ENCODE measurements at places on chromosomes 16 and 17.

DNA sequence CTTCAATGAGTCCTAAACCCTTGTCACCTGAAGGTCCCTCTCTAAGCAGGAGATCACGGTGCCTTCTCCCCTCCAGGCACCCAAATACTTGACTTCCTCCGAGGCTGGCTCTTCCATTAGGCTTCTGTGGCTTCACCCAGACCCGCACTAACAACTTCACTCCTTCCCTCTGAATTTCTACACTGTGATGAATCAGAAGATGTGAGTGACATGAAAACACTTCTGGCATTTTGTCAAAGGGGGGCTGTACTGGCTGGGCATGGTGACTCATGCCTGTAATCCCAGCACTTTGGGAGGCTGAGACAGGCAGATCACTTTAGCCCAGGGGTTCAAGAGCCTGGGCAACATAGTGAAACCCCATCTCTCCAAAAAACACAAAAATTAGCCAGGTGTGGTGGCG lies 72.6 kb upstream of the CNEP1R1 start:
- no peak for DNase-seq

- no peak for DNase-seq
These were observed 222.9 kb upstream of the IRX3 start for GRCh38 chr16:54509456-54509855.

DNA sequence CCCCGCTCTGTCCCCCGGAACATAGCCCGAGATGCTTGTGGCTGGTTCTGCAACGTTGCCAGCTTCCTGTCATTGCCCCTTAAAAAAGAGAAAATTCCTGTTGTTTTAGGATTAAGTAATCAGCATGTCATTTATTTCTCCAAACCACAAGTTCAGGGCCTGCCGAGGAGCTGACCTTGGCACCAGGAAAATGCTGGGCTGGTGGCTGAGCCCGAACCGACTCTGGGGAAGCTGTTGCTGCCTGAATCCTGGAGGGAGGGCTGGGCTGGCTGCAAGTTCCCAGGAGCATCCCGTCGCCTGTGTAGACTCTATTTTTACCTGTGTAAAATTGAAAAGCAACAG lies 130.9 kb upstream of the FOXF1 start:
- DNase-seq: no peak

- no peak for DNase-seq
These were observed 992 bp upstream of the CACNG4 start for GRCh38 chr17:66963521-66963908.

GRCh38 chr16:69712277-69712676 lies 14.1 kb downstream of the NQO1 start:
- no peak for DNase-seq

- DNase-seq: no peak
These were observed 141.8 kb downstream of the KATNIP start for GRCh38 chr16:27691721-27692120.

DNA sequence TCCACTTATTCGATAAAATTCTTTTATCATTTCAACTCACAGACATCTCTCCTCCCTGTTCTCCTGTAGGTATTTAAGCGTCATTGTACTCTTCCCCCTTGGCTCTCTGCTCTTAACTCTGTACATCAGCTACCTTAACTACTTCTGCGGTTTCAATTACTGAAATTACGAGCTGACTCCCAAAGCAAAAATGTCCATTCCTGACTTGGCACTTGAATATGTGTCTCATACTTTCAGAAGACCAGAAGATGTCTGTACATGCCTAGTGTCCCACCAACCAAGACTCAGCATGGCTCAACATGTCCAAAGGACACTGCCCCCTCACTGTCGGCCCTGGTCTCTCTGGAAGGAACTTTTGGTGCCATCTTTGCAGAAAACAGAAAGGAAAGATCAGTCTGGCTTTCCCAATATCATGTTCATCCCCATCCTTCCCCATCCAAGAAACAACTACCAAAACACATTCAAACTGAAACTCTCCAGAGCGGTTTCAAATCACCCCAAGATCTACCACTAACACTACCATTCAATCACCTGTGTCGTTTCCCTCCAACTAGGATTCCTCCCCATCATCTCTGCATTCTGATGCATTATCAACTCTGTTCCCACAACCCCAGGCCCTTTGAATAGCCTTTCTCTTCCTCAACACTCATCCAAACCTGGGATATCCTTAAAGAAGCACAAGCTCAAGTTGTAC lies 74.9 kb downstream of the ZFHX3 start:
- no peak for DNase-seq

DNA sequence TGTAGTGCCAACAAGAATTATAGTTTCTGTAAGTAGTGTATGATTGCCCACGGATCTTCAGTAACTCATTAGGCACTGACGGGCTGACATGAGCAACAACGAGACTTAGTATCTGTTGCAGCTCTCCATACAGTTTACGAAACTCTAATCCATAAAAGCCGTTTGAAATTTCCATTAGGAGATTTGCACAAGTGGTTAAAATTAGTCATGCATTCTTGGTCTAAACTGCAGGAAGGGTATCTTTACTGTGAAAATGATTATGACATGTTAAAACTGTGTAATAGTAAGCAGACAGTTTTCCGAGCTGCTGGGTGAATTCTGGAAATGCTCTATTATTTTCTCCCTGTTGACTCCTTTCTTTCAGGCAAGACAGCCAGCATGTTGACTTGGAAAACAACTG lies 605.0 kb downstream of the WWOX start:
- DNase-seq: no peak

GRCh38 chr17:1532836-1533602 lies 16.6 kb upstream of the INPP5K start:
- DNase-seq: no peak

GRCh38 chr17:36527621-36528250 lies 6.9 kb downstream of the MYO19 start:
- DNase-seq: no peak

DNA sequence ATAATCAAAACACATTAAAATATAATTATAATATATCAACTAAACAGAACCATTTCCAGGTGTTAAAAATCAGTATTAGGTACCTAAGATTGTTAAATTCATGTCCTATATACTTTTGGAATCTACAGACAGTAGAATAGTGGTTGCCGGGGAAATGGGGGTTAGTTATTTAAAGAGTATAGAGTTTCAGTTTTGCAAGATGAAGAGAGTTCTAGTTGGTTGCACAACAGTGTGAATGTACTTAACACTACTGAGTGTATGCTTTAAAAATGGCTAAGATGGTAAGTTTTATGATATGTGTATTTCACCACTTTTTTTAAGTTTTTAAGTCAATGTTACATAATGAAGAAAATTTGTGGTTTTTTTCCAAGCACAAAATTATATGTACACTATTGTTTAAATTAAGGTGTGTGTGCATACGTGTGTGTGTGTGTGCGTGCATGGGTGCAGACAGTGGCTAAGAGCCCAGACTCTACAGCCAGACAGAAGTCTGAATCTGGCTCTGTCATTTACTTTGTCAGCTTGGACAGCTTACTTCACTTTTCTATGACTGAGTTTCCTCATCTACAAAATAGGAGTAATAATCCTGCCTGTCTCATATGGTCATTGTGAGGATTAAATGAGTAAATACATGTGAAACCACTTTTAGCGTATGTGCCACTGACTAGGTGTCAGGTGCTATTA lies 25.3 kb upstream of the PHAF1 start:
- no peak for DNase-seq

DNA sequence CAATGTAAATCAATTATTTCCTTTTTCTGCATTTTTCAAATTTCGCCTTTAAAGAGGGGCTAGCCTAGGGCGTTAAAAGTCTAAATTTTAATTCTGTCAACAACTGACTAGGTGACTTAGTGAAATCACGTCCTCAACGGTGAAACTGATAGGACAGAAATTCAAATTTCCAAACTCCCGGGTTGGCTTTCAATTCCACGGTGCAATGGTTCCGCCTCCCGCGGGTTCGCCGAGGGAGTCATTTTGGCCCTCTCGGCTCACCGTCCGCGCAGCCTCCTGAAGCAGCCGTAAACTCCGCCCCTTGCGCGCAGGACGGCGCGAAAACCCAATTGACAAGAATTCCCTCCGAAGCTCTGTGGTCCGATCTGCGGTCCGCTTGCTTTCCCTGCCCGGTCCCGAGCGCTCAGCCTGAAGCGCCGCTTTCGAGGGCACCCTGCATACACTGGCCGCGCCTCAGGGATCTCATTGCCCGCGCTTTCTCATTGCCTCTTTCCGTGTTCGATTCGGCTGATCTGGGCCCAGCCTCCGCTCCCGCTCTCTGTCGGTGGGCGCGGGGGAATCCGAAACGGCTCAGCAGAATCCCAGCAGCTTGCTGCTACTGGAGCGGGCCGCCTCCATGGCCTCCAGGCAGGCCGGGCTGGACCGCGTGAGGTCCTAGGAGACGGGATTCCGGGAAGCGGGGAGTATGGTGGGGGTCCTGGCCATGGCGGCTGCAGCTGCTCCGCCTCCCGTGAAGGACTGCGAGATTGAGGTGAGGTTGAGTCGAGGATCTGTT lies at the start of gene ATAD5:
ATAD5 (plus strand) TSS at position 304 of the 775 bp plus-strand sequence; CDS start at position 686, 382 bp downstream.
- peak; percentile 76 for DNase-seq

DNA sequence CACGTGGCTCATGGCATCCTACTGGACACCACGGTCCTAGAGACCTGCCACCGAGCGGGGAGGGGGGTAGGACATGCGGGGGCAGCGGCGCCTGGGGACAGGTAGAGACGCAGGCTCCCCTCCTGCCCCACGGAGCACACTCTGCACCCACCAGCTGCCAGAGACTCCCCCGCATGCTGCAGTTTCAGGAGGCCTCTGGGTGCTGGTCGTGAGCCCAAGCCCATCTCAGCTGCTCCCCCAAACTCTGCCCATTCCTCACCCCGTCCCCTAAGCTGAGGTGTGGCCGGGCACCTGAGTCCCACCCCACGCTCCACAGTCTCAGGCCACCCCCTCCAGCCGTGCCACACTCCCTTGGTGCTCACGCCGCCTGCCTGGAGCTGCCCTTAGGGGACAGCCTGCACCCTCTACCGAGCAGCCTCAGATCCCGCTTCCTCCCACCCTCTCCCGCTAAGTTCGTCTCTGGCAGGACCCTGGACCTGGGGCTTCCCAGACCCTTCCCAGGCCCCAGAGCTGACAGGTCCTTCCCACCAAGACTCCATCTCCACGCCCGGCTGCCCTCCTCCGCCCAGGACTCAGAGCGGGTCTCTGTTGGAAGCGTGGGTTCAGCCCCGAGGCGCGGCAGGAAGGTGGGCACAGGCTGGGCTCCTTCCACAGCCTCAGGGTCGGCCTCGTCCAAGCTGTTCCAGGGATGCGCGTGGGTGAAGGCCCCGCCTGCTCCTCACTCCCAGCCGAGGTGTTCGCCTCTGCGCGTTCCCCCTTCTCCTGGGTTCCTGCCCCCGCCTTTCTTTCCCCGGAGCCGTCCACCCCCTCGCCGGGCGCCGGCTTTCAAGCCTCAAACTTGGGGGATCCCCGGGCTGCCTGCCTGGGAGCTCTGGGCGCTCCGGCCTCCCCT lies 1.3 kb downstream of the RAB40B start:
- no peak for DNase-seq

DNA sequence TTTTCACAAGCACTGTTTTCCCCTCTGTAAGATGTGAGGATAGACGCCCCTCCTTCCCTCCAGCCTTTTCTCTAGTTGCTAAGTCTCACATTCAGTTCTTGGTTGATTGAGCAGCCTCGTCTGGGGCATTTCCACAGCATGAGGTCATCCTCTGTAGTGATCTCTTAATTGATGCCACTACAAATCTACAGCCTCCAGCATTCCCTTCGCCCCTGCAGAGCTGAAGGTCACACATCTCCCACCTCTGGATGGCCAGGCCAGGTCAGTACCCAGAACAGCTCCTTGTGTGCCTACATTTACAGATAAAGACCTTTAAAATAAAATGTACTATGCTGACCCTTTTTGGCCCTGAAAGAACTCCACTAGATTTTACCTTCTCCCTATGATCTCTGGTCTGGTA lies 32.5 kb upstream of the CDH11 start:
- no peak for DNase-seq

DNA sequence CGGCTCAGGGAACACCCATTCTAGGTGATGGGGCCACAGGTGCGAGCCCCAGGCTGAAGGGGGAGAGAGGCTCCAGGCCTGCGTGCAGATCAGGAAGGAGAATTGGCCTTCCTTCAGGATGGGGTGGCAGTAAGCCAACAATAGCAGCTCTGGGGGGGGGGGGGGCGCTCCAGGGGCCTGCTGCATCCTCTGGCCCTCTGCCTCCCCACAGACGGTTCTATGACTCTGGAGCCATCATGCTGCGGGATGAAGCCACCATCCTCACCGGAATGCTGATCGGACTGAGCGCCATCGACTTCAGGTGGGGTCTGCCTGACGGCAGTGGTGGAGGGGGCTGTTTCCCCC lies 6.1 kb downstream of the RUNDC3A start:
- DNase-seq: no peak

GRCh38 chr17:49553676-49554335 lies 21.9 kb upstream of the NXPH3 start:
- DNase-seq: no peak

DNA sequence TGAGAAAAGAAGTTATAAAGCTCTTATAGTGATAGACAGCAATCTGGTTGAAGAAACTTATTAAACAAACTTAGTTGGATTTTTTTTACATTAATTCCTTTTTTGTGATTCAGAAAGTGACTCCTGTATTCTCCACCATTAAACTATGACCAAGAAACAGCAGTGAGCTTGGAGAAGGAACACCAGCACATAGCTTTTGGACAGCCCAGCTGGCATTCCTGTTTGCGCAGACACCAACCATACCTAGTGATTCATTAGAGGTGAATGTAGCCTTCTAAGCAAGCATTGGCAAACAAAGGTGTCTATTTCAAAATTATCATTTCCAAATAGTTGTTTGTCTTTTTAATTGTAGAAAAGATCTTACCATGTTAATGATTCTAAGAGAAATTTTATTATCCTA lies 94.4 kb downstream of the STXBP4 start:
- no peak for DNase-seq

DNA sequence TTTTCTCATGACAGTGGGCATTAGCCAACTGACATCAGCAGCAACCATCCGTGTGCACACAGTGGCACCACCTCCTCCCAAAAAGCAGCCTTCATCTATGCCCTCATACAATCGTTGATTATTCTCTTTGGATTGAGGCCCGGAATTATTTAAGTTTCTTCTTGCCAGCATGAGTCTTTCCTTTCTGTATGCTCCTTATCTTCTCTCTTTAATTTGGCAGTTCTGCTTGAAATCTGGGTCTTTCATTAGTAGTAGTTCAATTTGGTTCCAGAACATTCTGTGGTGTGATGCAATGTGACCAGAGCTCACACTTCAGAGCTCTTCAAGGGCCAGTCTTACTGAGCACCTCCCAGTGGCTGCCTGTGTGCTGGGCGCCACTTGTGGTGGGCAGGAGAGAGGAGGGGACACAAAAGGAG lies 52.2 kb upstream of the STH start:
- DNase-seq: no peak

- DNase-seq: no peak
These were observed 53.3 kb upstream of the LRRC37A3 start for GRCh38 chr17:64972611-64973010.

Measured in bone marrow (tissue), 2 donors.